Stimulated activated naive B cell treated with anti-CD40 and anti-IgM and Interleukin-4, amounts not matched to agents 10 μg/mL and 1 μg/mL and 100 μg/mL, for 72 hours (primary cell): ENCODE measurements at places on chromosomes 4 and X.
A peak's percentile ranks its signal among the peaks of the same experiment; 100 is the strongest.

DNA sequence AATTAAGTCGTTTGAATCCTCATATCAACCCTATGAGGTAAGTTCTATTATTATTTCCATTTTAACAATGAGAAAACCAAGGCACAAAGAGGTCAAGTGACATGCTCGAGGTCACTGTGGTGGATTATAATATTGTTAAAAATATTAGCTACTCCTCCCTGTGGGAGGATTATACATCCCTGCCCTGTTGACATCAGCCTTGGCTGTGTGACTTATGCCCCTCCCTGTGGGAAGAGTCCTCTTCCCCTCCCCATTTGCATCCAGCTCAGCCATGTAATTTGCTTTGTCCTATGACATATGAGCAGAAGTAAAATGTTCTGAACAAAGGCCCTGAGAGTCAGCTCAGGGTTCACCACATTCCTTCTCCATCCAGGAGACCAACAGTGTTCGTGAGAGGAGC, 152.7 kb upstream of the ZIC3 start:
- H3K27me3 ChIP-seq, result peaks cover 19% of the 10 kb centered on the region
- H3K4me1 ChIP-seq, result no peaks in the 10 kb centered on the region
- DNase-seq, result no peak
- H3K4me3 ChIP-seq, result no peak overlapping the region

- no peak for DNase-seq
- peaks cover 33% of the 10 kb centered on the region for H3K36me3 ChIP-seq
- H3K27ac ChIP-seq, result no peak overlapping the region
- peaks cover 15% of the 10 kb centered on the region for H3K4me1 ChIP-seq
- H3K4me3 ChIP-seq, result no peak overlapping the region
Measured at GRCh38 chr4:74944354-74944793, 11.5 kb downstream of the PARM1 start.

DNA sequence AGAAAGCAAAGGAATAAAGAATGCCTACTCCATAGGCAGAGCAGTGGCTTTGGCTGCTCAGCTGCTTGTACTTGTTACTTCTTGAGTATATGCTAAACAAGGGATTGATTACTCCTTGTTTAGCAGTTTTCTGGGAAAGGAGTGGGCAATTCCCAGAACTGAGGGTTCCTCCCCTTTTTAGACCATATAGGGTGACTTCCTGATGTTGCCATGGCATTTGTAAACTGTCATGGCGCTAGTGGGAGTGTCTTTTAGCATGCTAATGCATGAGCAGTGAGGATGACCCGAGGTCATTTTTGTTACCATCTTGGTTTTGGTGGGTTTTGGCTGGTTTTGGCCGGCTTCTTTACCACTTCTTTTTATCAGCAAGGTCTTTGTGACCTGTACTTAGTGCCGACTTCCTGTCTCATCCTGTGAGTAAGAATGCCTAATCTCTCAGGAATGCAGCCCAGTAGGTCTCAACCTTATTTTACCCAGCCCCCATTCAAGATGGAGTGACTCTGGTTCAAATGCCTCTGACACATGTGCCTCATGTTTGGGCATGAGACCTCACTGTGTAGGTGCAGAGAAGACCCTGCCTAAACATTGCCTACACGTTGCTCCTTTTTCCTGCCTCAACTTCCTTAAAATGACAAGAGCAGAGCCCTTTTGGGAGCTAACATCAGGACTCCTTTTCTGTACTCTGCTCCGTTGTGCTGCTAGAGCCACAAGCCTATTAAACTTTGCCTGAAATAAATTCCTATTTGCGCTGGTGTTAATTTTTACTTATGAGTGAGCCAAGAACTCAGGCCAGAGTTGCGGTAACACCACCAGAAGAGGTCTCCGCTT, 21.0 kb upstream of the UBA6 start:
- no peak for DNase-seq
- H3K27me3 ChIP-seq, result no peaks in the 10 kb centered on the region
- H3K27ac ChIP-seq, result no peak overlapping the region
- H3K4me3 ChIP-seq, result no peak overlapping the region
- H3K4me1 ChIP-seq, result peaks cover 2% of the 10 kb centered on the region

DNA sequence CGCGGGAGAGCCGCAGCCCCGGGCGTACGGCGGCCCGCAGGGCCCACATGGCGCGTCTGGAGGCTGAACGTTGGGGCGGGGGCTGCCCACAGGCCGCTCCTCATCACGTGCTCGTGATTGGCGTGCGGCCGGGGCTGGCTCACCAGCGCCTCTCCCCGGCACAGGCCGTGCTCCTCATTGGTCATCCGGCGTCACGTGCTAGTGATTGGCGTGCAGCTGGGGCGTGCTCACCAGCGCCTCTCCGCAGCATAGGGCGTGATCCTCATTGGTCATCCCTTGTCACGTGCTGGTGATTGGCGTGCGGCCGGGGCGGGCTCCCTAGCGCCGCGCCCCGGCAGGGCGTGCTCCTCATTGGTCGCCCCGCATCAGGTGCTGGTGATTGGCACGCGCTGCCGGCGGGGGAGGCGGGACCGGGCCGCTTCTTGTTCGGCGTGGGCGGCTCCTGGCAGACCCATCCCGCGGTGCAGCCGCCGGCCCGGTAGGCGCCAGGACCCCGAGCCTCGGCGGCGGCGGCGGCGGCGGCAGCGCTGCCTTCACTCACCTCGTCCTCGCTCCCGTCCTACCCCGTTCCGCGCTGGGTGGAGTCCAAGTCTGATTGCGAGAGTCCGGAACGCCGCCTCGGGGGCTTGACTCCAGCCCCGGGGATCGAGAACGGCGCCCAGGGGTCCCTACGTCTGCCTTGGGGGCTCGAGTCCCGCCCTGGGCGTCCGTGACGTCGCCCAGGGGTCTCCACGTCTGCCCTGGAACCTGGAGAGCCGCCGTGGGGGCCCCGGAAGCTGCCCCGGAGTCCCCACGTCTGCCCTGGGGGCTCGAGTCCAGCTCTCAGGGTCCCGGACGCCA, at the start of gene GTPBP6:
GTPBP6 (minus strand) TSS at position 58 of the 840 bp plus-strand sequence; CDS start at position 49, 9 bp downstream.
- peak within 1 kb of the TSS; percentile 98 for H3K27ac ChIP-seq
- peaks cover 4% of the 10 kb centered on the region for H3K36me3 ChIP-seq
- peak within 1 kb of the TSS; percentile 89 for H3K4me3 ChIP-seq
- peaks cover 20% of the 10 kb centered on the region for H3K4me1 ChIP-seq

GRCh38 chrX:52349681-52350080, 19.1 kb upstream of the XAGE2 start:
- no peak overlapping the region for H3K4me3 ChIP-seq
- no peak for DNase-seq
- H3K4me1 ChIP-seq, result peaks cover 5% of the 10 kb centered on the region
- H3K36me3 ChIP-seq, result no peaks in the 10 kb centered on the region

DNA sequence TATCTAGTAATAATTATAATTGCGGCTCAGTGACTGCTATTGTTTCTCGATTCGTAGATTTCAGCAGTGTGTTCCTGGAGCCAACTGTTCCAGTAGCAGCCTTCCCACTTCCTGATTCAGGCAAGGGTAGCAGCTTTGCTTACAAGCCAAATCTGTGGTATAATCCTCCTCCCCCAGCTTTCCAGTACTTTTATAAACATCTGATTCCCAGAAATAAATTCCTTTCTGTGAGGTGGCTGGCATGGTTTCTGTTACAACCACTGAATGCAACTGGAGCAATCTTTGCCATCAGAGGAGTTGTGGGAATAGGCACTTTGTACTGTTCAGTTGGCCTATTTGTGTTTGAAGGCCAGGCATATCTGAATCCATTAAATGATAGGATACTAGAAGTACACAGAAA, 80.0 kb downstream of the GLRA3 start:
- H3K27me3 ChIP-seq, result no peaks in the 10 kb centered on the region
- H3K4me1 ChIP-seq, result no peaks in the 10 kb centered on the region
- no peaks in the 10 kb centered on the region for H3K36me3 ChIP-seq
- DNase-seq, result no peak

GRCh38 chrX:2703991-2704369, 12.9 kb downstream of the CD99 start:
- peaks cover 19% of the 10 kb centered on the region for H3K36me3 ChIP-seq
- no peak overlapping the region for H3K27ac ChIP-seq
- H3K27me3 ChIP-seq, result no peaks in the 10 kb centered on the region
- H3K4me3 ChIP-seq, result no peak overlapping the region

GRCh38 chr4:149175549-149175948, 640.1 kb downstream of the IQCM start:
- H3K27ac ChIP-seq, result no peak overlapping the region
- H3K36me3 ChIP-seq, result no peaks in the 10 kb centered on the region
- no peaks in the 10 kb centered on the region for H3K4me1 ChIP-seq
- no peaks in the 10 kb centered on the region for H3K27me3 ChIP-seq

DNA sequence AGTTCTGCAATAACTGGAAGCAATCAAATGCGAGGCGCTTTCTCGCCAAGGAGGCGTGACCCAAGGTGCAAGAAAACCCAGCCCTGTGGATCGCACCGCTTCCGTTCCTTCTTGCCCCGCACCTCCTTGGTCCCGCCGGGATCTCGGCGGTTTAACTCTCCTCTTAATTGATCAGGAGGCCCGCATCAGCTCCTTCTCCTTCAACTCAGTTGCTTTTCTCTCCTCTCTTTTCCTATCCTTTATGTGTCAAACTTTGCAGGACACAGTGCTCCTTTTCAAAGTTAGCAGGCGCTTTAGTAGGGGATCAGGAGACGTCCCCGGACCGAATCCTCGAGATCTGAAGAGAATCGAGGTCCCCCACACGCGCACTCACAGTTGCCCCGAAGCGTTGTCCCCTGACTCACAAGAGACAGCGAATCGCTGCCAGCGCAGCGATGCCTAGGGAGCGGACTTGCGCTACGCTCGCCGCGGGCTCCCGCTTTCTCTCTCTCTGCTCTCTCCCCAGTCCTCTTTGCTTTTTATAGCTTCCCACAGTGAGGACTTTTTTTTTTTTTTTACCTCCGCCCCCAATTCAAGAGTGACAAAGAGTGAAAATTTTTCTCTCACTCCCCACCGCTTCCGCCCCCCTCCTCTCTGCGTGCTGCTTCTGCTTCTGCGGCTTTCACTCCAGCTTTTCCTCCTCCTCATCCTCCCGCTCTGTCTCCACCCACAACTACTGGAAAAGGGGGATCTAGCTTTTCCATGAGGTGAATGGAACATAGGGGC, at the start of gene DKK2:
DKK2 (minus strand) TSS at position 495 of the 765 bp plus-strand sequence. CDS start 722 bp downstream, outside the sequence.
- peak within 1 kb of the TSS; percentile 44 for H3K4me3 ChIP-seq
- peak within 1 kb of the TSS; percentile 68 for H3K27ac ChIP-seq
- H3K4me1 ChIP-seq, result peaks cover 30% of the 10 kb centered on the region
- DNase-seq, result no peak
- no peaks in the 10 kb centered on the region for H3K36me3 ChIP-seq
- H3K27me3 ChIP-seq, result peaks cover 45% of the 10 kb centered on the region

- H3K27me3 ChIP-seq, result no peaks in the 10 kb centered on the region
- no peak overlapping the region for H3K27ac ChIP-seq
- no peak overlapping the region for H3K4me3 ChIP-seq
- H3K36me3 ChIP-seq, result no peaks in the 10 kb centered on the region
- DNase-seq, result no peak
Measured at GRCh38 chr4:81412946-81413495, 58.7 kb downstream of the RASGEF1B start.

DNA sequence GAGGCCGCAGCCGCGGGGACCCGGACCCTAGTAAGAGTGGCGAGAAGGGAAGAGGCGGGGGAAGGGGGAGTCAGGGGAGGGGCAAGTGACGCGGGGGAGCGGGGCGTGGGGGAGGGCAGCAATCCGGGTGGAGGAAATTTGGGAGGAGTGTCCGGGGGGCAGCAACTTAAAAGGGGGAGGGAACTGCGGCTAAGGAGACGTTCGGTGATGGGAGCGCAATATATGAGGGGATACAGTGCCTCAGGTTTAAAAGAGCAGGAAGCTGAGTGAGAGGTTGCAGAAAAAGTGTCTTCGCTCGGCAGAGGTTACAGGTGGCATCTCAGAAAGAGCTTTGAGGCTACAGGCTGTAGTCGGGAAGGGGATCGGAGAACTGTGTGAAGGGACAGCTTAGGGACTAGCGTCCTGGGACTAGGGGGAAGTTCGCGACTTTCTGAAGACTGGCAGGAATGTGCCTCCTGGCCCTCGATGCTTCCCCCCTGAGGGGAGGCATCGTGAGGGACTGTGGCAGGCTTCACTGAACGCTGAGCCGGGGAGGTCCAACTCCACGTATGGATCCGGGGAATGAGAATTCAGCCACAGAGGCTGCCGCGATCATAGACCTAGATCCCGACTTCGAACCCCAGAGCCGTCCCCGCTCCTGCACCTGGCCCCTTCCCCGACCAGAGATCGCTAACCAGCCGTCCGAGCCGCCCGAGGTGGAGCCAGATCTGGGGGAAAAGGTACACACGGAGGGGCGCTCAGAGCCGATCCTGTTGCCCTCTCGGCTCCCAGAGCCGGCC, 519 bp downstream of the FOXO4 start:
- peaks cover 12% of the 10 kb centered on the region for H3K4me1 ChIP-seq
- H3K4me3 ChIP-seq, result peak overlapping the region; percentile 87
- H3K27me3 ChIP-seq, result peaks cover 10% of the 10 kb centered on the region
- peak overlapping the region; percentile 96 for H3K27ac ChIP-seq

GRCh38 chrX:110646386-110646785, 149.2 kb downstream of the CHRDL1 start:
- no peak for DNase-seq
- H3K4me1 ChIP-seq, result no peaks in the 10 kb centered on the region
- no peak overlapping the region for H3K27ac ChIP-seq
- no peaks in the 10 kb centered on the region for H3K27me3 ChIP-seq

GRCh38 chrX:19879181-19879580, 8.2 kb downstream of the SH3KBP1 start:
- H3K36me3 ChIP-seq, result peaks cover 27% of the 10 kb centered on the region
- peak overlapping the region; percentile 77 for H3K27ac ChIP-seq
- H3K4me3 ChIP-seq, result no peak overlapping the region
- no peaks in the 10 kb centered on the region for H3K27me3 ChIP-seq
- no peak for DNase-seq

DNA sequence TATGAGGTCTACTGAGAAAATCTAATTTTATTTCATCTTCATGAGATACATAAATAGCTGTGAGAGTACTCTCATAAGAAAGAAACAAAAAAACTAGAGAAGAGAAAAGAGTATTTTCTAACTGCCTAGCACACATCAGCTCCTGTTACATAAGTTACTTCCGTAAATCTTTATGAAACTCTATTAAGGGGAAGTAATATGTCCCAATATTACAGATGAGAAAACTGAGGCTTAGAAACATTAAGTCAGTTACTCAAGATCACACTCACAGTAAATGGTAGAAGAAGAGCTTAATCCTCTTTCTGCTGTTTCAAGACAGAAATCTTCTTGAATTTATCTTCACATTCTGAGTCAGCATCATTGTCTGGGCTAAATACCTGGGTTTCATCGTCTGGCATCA, 164.1 kb downstream of the DTHD1 start:
- no peaks in the 10 kb centered on the region for H3K4me1 ChIP-seq
- H3K36me3 ChIP-seq, result no peaks in the 10 kb centered on the region
- no peak overlapping the region for H3K27ac ChIP-seq
- H3K27me3 ChIP-seq, result peaks cover 4% of the 10 kb centered on the region
- DNase-seq, result no peak

DNA sequence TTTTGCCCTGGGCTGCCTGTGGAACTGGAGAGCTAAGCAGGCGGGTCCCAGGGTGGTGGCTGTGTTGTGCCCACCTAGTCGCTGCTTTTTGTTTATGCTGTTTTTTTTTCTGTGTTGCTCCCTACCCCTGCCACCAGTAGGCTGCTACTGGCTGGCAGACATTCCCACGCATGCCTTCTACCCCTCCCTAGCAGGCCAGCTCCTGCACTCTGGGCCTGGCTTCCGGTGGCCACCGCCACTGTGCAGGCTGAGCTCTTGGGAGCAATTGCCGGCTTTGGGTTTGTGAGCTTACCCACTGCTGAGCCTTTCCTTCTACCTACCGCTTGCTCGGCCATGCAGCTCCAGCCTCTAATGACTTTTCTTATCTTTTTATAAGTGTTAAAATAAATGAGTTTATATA, 57.6 kb downstream of the RBM46 start:
- H3K36me3 ChIP-seq, result no peaks in the 10 kb centered on the region
- no peak overlapping the region for H3K27ac ChIP-seq
- H3K27me3 ChIP-seq, result no peaks in the 10 kb centered on the region
- DNase-seq, result no peak
- H3K4me3 ChIP-seq, result no peak overlapping the region
